Renal cortical epithelial cell (primary cell): ENCODE measurements at places on chromosomes 6 and 20. TPM values are rescaled to one million over a fixed set of nuclear protein-coding genes. Genes with fewer than 3 reads are reported as not detected.

The HS3ST5 gene
- not detected in 2 replicates for total RNA-seq

The KCNK17 gene
- total RNA-seq: not detected in 2 replicates

The DNPH1 gene
- 37.1 and 81.6 TPM in 2 replicates for total RNA-seq

The CMTR1 gene
- 33.2 and 41.7 TPM in 2 replicates for total RNA-seq

The RAB44 gene
- total RNA-seq: not detected in 2 replicates

The PI16 gene
- not detected in 2 replicates for total RNA-seq

The MEI4 gene
- total RNA-seq: 0.17 and 1.2 TPM in 2 replicates

The RNGTT gene
- total RNA-seq: 25.2 and 27.1 TPM in 2 replicates

The PROKR2 gene
- not detected in 2 replicates for total RNA-seq

The GLO1 gene
- 117 and 219 TPM in 2 replicates for total RNA-seq

The LY86 gene
- not detected in 2 replicates for total RNA-seq

The DLL1 gene
- 0.15 and 2.1 TPM in 2 replicates for total RNA-seq

The DLK2 gene
- total RNA-seq: 1.3 TPM in 1 of 2 replicates, not detected in the other

The MRPS26 gene
- total RNA-seq: 31.2 and 36.6 TPM in 2 replicates

The IL20RA gene
- not detected in 2 replicates for total RNA-seq

The CRISP3 gene
- not detected in 2 replicates for total RNA-seq

The RIMS1 gene
- 21.7 and 29.5 TPM in 2 replicates for total RNA-seq

The TMEM63B gene
- total RNA-seq: 59.6 and 112 TPM in 2 replicates

The ANKEF1 gene
- total RNA-seq: 5.2 and 11.5 TPM in 2 replicates

The HLA-F gene
- 7.8 and 25.9 TPM in 2 replicates for total RNA-seq

The TBC1D32 gene
- total RNA-seq: 7.6 and 22.9 TPM in 2 replicates

The MRPL18 gene
- total RNA-seq: 64.8 and 127 TPM in 2 replicates

The PPP1R3G gene
- total RNA-seq: 4.7 and 6.3 TPM in 2 replicates

The OXT gene
- total RNA-seq: not detected in 2 replicates

The SMIM28 gene
- not detected in 2 replicates for total RNA-seq

The VSX1 gene
- total RNA-seq: not detected in 2 replicates

The ZBTB46 gene
- 3.5 and 5.4 TPM in 2 replicates for total RNA-seq

The PSMA7 gene
- total RNA-seq: 356 and 449 TPM in 2 replicates

The PHACTR1 gene
- total RNA-seq: 1.9 and 3.9 TPM in 2 replicates

The ENPP4 gene
- total RNA-seq: 9.1 and 25.5 TPM in 2 replicates

The C6orf132 gene
- total RNA-seq: 6.9 and 16.3 TPM in 2 replicates

The GTSF1L gene
- not detected in 2 replicates for total RNA-seq

The RGS17 gene
- 3.6 and 7.0 TPM in 2 replicates for total RNA-seq

The NHSL1 gene
- 11.8 and 38.0 TPM in 2 replicates for total RNA-seq

The AGPAT4 gene
- total RNA-seq: 13.5 and 19.0 TPM in 2 replicates

The SLC22A1 gene
- 0.50 TPM in 1 of 2 replicates, not detected in the other for total RNA-seq

The TLDC2 gene
- 0.35 and 0.50 TPM in 2 replicates for total RNA-seq
